ENCODE measurements at places on chromosomes 3 and 15.

GRCh38 chr15:27017168-27017809 lies 46.3 kb downstream of the GABRG3 start:
- H3K27me3 ChIP-seq: no peaks in the 10 kb centered on the region
- H3K4me1 ChIP-seq: no peaks in the 10 kb centered on the region
- peak; percentile 30 for DNase-seq

GRCh38 chr3:123328851-123329635 lies 119.8 kb downstream of the ADCY5 start:
- DNase-seq: peak; percentile 49
- peaks cover 82% of the 10 kb centered on the region for H3K27me3 ChIP-seq
- no peaks in the 10 kb centered on the region for H3K36me3 ChIP-seq

GRCh38 chr3:127799476-127800222 lies 22.7 kb downstream of the MGLL start:
- peak; percentile 86 for DNase-seq
- H3K4me3 ChIP-seq: no peak overlapping the region
- H3K36me3 ChIP-seq: peaks cover 31% of the 10 kb centered on the region
- H3K4me1 ChIP-seq: peaks cover 32% of the 10 kb centered on the region
- H3K27me3 ChIP-seq: no peaks in the 10 kb centered on the region

- H3K4me1 ChIP-seq: no peaks in the 10 kb centered on the region
- no peak overlapping the region for H3K27ac ChIP-seq
- H3K27me3 ChIP-seq: no peaks in the 10 kb centered on the region
- no peaks in the 10 kb centered on the region for H3K36me3 ChIP-seq
- no peak overlapping the region for H3K4me3 ChIP-seq
Observed at GRCh38 chr3:139893963-139894642, 40.9 kb upstream of the CLSTN2 start.
